Coronary artery (tissue), 2 donors: ENCODE measurements at places on chromosomes 16 and 17.

GRCh38 chr16:35862242-35862641, 2402.8 kb downstream of the TP53TG3F start:
- DNase-seq: no peak

GRCh38 chr17:30299000-30299399, 7.3 kb upstream of the BLMH start:
- DNase-seq: no peak

DNA sequence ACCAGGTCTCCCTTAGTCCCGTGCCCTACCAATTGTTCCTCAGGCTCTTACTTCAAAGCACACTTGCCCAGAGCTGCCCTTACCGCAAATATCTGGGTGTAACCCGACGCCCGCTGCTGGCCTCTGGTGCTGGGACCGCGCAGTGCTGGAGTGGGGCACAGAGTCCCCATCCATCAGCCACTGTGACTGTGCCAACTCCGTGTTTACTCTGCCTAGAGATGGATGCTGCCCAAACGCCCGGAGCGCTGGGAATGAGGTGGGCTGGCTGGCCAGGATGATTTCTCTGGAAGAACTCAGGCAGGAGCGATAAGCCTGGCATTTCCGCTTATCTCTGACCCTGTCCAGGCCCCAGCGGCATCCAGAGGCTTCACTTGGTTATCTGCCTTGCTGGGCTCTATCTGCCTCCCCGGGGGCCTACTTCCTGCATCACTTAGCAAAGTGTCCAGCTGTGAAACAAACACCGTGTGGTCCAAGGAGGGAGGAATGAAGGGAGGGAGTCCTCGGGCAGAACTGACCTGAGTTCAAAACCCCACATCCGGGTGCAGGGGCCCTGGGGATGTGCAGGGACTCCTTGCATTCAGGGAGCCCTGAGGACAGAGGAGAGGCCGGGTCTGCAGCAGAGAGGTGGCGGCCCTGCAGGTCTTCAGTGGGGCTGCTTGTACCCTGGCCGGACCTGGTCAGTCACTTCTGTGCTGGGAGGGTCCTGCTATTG, 9.4 kb upstream of the MYLK3 start:
- no peak for DNase-seq

GRCh38 chr16:3553138-3553923, 23.9 kb downstream of the NLRC3 start:
- DNase-seq: no peak

GRCh38 chr16:4624827-4625559, 367 bp downstream of the MGRN1 start:
- no peak for DNase-seq

GRCh38 chr16:1746693-1747195, 24.6 kb downstream of the NME3 start:
- no peak for DNase-seq

DNA sequence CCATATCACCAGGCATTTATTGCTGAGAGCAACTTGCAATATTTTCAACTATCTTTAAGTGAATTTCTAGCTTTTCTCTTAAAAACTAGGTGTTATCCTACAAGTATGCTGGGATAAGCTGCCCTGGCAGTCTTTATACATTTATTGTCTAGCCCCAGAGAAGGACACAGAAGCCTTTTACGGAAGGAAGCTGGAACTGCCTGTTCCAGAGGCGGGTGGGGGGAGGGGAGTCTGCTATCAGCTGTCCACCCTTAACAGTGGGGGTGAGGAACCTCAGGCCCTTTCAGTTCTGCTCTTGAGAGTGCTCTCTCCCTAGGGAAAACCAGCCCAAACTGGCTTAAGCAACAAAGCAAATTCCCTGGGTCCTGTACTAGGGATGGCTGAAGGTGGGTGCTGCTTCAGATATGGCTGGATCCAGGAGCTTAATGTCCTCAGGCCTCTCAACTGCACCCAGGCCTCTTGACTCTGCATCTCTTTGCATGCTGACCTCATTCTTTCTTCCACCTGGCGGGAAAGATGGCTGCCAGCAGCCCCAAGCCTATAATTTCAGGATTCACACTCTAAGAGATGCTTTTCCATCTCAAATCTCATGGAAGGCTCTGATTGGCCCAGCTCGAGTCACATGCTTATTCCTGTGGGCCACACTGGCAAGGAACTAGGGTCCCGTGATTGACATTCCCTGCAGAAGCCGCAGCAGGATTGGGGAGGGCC, 16.6 kb downstream of the NAGPA start:
- no peak for DNase-seq

DNA sequence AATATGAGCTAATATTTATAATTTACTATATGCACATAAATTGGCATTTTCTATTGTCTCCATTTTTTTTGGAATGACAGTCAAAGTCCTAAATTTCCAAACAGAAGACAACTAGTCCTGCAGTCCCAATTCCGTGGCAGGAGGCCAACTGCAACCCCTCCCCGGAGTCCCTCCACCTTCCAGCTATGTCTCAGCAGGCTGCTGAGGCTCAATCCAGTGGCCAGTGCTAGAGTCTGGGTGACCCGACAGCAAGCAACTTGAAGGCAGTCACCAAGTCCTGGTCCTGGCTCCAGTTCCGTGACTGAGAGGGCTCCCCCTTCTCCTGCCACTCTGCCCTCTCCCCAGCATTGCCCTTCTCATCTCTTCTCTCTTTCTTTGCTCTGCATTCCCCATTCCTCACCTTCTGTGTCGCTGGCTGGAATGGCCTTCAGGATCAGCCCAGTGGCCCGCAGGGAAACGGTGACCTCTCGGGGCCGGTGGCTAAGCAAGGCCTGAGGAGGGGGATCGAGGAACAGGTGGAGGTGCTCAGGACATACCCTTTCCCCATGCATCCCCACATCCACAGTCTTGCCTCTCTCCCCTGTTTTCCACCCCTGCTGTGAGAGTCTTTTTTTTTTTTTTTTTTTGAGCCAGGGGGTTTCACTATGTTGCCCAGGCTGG, 22.4 kb upstream of the MFSD6L start:
- DNase-seq: no peak

- no peak for DNase-seq
Observed at GRCh38 chr16:84868328-84868727, 48.5 kb downstream of the CRISPLD2 start.

DNA sequence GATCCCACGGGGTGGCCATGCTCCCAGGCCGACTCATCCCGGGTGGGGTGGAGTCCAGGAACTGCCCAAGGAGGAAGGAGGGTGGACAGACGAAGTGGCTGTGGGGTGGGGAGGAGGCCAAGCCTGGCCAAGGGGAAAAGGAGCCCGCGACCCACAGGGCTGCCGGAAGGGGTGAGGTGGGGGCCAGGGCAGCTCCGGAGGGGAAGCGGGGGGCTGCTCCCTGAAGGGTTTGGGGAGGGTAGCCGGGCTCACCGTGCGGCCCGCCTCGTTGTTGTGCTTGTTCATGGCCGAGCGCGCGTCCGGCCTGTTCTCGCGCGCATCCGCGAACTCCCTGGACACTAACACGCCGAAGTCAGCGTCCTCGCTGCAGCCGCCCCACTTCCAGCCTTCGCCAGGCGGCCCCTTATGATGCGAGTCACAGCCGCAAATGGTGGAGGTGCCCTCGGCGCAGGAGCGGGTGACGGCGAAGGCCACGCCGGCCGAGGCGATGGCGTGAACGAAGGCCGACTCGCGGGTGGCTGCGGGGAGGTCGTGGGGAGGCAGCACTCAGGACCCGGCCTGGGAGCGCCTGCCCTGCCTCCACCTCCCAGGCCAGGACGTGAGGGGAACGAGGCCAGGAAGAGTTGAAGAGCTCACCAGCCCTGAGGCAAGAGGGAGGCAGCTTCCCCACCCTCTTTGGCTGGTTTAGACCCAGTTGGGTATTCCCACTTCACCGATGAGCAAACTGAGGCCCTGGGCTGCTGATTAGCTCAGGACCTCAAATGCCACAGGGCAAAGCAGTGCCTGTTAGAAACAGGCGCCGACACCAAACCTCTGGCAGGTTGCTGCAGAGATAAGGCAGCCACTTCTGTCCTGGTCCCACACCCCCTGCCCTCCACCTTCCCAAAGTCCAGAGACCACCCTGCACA, 48.7 kb downstream of the WNT3 start:
- no peak for DNase-seq

- DNase-seq: no peak
Observed at GRCh38 chr17:45409659-45410076, 23.0 kb downstream of the ARHGAP27 start.

- DNase-seq: no peak
Observed at GRCh38 chr17:18258356-18259038, at the start of gene FLII. Gene FLII (minus strand): TSS chr17:18258738. CDS start chr17:18258690, 48 bp downstream.

DNA sequence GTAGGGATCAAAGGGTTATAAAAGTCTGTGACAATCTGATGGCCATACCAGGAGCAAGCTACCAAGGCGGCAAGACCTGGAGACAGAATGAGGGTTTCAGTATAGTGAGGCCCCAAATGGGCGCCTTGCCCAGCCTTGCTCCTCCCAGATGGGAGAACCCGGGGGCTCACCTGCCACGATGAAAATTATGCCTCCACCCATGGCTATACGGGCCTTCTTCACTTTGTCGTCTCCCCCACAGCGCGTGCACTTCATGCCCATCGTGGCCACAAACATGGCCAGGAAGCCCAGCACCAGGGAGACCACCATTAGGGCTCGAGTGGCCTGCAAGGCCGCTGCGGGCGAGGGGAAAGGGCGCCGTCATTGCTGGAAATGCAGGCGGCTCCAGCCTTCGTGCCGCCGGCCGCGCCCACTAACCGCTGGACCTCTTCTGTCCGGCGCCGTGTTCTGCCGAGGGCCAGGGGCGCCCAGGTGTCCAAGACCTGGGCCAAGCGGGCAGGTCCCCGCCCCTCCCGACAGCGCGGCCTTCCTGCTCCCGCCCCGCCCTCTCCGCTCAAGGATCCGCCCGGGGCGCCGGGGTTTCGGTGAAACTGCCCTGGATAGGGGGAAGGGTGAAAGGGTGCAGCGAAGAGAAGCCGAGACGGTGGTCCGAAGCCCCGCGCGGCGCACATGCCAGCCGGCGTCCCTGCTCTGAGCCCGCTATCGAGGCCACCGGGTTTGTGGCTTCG, 1.5 kb downstream of the CLDN7 start:
- DNase-seq: no peak
